Kasumi-1 (cell line): ENCODE measurements at places on chromosomes 3 and 15.

DNA sequence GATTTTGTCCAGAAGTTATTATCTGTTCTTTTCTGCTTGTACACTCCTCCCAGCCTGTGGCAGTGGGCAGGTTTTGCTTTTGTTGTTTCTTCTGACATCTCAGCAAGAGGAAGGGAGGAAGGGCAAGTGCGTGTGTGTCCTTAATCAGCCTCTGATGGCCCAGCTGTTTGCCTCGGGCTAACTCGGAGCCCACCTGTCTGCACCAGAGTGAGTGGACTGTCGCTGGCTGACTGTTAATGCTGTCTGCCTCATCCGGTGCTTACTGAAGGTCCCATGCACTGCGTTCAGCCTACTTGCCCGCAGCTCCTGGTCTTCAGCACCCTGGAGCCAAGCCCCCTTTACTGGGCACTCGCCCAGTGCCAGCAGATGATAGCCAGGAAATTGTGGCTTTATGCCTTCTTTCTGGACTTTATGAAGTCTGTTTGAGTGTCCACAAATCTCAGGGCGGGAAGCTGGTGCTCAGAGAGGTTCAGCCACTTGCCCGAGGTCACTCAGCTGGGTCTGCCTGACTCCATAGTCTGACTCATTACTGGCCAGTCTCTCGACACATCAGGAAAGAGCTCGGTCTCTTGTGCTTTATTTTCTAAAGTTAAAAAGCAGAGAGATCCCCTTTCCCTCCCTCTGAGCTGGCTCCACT is 89.5 kb downstream of the CHRNA7 start:
- no peak for DNase-seq

- no peak for DNase-seq
Measured at GRCh38 chr3:13004376-13004775, 68.9 kb downstream of the IQSEC1 start.

- DNase-seq: no peak
Measured at GRCh38 chr15:40872791-40873693, 992 bp downstream of the RHOV start.

GRCh38 chr3:123880998-123881561 is 3.1 kb downstream of the MYLK start:
- peak; percentile 23 for DNase-seq

GRCh38 chr15:92130244-92130643 is 263.4 kb upstream of the ST8SIA2 start:
- no peak for DNase-seq

- peak; percentile 96 for DNase-seq
Measured at GRCh38 chr3:4533489-4534443, 40.6 kb downstream of the ITPR1 start.

- DNase-seq: no peak
Measured at GRCh38 chr3:48460517-48460902, 14.0 kb downstream of the ATRIP start.

GRCh38 chr15:51758645-51759044 is 7.2 kb downstream of the TMOD2 start:
- no peak for DNase-seq

DNA sequence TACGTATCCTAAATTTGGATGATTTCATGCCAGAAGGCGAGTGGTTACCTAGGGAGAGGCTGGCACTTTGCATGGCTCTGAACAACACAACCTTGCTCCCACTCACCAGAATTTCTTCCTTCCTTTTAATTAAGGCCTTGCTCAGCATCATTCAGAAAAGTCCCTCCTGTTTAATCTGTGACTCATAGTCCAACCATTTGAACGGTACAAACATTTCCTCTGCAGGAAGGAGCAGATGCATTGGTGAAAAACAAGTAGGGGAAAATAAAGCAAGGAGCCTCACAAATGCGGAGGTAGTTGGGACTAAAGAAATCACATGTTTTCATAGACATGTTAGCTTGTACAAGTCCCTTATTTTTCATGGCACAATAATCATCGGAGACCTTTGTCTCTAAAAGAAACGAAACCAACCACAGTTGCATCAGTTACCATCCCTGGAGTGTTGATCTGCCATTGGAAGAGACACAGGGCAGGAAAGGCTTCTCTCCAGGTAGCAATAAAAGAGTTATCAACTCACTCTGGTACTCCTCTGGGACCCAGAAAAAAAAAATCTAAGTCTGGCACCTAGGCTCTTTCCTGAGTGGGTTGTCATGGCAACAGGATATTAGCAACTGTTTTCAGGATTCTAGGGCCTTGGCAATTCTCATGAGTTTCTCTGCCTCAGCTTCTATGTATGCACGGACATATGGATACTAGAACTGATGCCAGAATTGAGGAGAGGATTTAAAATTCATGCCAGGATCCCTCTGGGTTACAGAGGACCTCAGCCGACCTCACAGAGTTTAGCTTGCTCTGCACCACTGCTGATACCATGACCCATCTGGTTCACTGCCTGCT is 255.4 kb upstream of the ARPP21 start:
- no peak for DNase-seq

GRCh38 chr15:43285609-43286037 is 18.9 kb upstream of the TGM5 start:
- peak; percentile 73 for DNase-seq

GRCh38 chr3:122993124-122993978 is 34.2 kb downstream of the SEMA5B start:
- DNase-seq: no peak

- DNase-seq: no peak
Measured at GRCh38 chr3:133383175-133383574, 16.7 kb upstream of the BFSP2 start.

GRCh38 chr3:16377847-16378302 is 112.9 kb downstream of the OXNAD1 start:
- no peak for DNase-seq

- no peak for DNase-seq
Measured at GRCh38 chr15:33200444-33200843, 5.9 kb upstream of the FMN1 start.

DNA sequence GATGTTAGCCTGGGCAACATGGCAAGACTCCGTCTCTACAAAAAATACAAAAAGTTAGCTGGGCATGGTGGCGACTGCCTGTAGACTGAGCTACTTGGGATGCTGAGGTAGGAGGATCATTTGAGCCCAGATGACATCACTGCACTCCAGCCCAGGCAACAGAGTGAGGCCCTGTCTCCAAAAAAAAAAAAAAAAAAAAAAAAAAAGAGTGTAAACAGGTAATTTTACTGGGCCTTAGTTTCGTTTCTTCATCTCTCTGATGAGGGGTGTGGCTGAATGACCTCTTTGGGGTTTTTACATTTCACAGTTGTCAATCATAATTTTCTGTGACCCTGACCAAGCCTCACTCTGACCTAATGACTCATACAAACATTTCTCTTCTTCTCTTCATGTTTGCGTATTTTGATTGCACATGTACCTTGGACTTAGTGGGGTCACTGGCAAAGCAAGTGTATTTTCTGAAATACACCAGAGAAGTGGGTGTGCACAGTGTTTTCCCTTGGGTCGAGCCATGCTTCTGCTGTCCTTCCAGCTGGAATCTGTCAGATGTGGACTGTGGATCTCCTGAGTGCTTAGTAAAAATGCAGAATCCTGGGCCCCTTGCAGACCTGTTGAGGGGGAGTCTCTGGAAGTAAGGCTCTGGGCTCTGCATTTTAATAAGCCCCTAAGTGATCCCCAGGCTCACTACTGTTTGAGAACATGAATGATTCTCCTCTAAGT is 140.5 kb downstream of the FNDC3B start:
- DNase-seq: no peak

GRCh38 chr3:128433837-128434165 is 32.9 kb downstream of the DNAJB8 start:
- DNase-seq: no peak

DNA sequence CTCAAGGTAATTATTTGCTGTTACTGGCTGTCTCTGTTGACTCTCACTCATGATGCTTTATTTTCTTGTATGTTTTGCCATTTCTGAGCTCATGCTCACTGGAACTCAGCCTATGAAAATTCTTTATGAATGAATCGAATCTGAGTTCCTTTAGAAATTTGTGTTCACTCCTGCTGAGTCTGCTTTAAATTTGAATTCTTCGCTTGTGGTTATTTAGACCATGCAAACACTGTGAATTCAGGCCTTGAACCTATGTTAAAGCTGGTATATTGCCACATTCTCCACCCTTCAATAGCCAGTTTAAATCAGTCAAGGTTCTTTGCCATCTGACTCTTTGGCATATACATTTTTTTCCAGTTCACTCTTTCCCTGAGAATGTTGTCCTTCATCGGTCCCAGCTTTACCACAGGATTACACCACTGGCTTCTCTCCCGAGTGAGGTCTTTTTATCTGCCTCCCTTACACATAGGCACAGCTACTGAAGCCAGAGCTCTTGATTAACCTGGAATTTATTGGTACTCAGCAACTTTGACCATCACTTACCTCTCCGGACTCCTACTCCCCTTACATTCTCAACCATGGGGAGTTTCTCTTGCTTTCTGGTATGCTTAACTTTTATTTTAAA is 400.6 kb downstream of the VPS13C start:
- no peak for DNase-seq

GRCh38 chr15:33322091-33322490 is 11.3 kb downstream of the RYR3 start:
- DNase-seq: no peak

GRCh38 chr3:194750491-194750828 is 64.8 kb downstream of the FAM43A start:
- no peak for DNase-seq

- no peak for DNase-seq
Measured at GRCh38 chr3:132854856-132855535, 132.8 kb upstream of the NPHP3 start.

DNA sequence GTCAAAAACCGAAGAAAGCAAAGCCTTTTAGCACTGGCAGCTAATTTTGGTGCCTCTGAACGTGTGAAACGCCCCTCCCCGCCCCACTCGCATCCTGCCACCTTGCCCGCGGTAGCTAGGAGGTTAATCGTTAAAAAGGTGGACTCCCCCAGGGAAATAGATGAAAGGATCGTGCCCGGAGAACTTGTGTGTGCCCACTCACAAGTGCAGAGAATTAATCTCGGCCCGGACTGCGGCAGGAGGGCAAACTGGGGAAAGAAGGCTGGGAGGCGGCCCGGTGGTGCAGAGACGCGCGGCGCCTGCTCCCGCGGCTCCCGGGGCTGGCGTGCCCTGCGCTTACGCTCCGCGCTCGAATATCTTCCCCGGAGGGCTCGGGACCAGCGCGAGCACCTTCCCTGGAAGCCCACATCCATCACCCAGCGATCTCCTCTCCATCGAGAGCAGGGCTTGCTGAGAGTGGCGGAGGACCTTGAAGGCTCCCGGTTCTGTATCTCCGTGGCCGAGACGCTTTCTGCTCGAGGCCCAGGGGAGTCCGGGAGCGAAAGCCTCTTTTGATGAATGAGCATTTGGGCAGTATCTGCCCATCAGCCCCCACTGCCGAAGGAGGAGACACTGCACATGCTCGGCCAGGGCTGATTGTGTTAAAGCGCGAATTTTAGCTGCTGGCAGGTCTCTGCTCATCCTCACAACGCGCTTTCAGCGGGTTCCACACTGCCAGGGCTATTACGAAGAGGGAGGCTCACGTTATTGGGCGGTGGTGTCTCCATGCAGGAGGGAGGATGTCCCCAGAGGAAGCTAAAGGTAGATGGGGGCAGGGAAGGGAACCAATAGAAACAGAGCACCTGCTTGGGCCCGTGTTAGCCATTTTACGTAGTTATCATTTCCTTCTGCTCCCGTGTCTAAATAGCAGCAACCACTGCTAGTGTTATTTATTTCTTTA is 1.3 kb upstream of the SPTSSB start:
- peak; percentile 31 for DNase-seq

GRCh38 chr3:169458752-169459151 is 204.8 kb downstream of the MECOM start:
- DNase-seq: no peak

DNA sequence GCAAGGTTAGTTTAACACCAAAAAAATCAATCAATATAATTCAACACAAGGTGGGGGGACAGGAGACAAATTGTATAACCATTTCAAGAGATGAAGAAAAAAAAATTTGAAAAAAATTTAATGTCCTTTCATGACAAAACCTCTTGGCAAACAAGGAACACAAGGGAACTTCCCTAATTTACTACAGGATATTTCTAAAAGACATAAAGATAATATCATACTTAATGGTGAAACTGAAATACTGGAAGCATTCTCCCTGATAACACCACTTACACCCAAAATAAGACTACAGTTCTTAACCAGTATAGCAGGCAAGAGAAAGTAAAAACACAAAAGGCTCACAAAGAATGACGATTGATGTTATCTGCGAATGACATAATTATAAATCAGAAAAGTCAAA is 44.7 kb downstream of the IFT57 start:
- no peak for DNase-seq

DNA sequence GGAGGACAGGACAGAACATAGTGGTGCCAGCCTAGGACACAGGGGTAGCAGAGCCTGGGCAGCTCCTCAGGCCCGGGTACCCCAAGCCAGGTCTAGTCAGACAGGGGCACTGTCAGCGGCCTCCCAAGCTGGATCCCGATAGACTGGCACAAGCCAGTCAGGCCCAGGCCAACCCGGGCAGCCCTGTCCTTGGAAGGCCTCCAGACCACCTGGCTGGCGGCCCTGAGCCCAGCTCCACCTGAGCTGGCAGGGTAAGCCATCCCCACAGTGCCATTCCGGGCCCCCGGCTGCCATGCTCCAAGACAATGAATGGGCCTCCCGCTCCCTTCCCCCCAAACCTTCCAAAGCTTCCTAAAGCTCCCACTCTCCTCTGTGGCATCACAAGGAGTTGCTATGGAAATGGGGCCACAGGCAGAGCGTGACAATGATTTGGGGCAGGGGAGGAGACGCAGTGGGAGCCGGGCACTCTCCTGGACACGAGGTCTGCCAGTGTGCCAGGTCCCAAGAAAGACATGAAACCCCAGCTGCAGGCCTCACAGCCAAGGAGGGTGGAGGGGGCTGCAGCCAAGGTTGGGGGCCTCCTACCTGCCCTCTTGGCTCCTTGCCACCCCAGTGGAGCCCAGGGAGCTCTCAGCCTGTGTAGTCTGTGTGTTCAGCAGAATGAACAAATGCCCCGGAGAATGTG is 165.6 kb upstream of the LINGO1 start:
- DNase-seq: no peak

DNA sequence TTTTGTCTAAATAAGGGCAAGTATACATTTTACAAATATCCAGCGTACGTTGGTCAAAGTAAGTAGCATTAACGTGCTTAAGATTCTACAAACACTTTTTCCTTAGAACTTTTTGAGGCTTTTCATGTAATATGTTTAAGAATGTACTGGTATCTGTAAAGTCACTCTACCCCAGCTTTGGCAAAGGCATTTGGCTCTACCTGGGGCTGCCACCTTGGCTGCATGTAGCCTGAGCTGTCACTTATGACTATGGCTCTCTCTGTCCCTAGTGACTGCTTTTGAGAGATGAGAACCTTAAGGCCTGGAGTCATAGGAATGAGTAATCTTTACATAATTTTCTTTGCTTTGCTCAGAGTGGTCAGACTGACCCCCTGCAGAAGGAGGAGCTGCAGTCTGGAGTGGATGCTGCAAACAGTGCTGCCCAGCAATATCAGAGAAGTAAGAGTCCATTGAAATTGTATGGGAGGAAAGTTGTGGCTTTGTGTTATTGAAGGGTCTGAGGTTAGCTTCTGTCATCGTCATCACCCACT is 61.2 kb downstream of the IQGAP1 start:
- no peak for DNase-seq
